ENCODE measurements at places on chromosomes 16 and 17. TPM values are rescaled to one million over a fixed set of nuclear protein-coding genes. Genes with fewer than 3 reads are reported as not detected.

The CLDN7 gene
- 2.6 TPM for total RNA-seq

The ITGAL gene
- total RNA-seq, result not detected

The FOXL1 gene
- 1.5 TPM for total RNA-seq

The OTOP2 gene
- total RNA-seq, result 0.09 TPM

The CX3CL1 gene
- total RNA-seq, result 0.07 TPM

The CTRB2 gene
- total RNA-seq, result not detected

The TP53TG3 gene
- total RNA-seq, result 0.28 TPM

The FBRS gene
- 46.3 TPM for total RNA-seq

The MYH2 gene
- total RNA-seq, result not detected

The SEPTIN12 gene
- total RNA-seq, result not detected

The RNF222 gene
- total RNA-seq, result not detected

The ALOXE3 gene
- total RNA-seq, result 10.3 TPM

The HIRIP3 gene
- total RNA-seq, result 15.4 TPM

The TRIM47 gene
- 215 TPM for total RNA-seq
